ENCODE measurements at places on chromosomes 2 and 18. TPM values are rescaled to one million over a fixed set of nuclear protein-coding genes. Genes with fewer than 3 reads are reported as not detected.

DNA sequence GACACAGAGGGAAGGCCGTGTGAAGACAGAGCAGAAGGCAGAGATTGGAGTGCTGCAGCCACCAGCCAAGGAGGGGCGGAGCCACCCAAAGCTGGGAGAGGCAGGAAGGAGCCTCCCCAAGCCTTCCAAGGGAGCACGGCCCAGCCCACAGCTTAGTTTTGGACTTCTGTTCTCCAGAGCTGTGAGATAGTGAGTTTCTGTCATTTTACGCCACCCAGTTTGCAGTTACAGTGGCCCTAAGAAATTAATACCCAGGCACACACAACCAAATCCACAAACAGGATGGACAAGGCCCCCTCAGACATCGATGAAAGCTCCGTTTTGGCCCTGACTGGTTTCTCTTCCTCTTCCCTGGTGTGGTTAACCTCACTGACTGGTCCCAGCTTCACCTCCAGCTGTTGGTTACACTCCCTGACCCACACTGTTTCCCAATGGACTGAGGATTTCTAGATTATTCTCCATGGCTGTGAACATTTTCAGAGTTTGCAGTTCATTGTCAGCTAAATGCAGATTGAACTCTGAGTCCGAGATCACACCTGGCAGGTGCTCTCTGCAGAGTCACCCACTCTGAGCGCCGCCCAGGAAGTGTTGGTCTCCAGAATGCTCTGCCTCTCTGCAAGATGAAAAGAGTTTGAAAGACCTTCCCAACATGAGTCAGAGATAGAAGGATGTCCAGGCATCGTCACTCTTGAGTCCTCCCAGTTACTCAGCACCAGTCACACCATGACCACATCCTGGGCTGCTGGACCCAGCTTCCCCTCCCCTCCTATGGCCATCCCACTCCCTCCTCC, 100.2 kb downstream of the TWIST2 start:
- peak; percentile 71 for DNase-seq

SERPINB11 gene
- total RNA-seq: not detected

LIMS3 gene
- total RNA-seq: 14.2 TPM

GRCh38 chr2:60416221-60417008, 137.0 kb downstream of the BCL11A start:
- peak; percentile 10 for DNase-seq

DNA sequence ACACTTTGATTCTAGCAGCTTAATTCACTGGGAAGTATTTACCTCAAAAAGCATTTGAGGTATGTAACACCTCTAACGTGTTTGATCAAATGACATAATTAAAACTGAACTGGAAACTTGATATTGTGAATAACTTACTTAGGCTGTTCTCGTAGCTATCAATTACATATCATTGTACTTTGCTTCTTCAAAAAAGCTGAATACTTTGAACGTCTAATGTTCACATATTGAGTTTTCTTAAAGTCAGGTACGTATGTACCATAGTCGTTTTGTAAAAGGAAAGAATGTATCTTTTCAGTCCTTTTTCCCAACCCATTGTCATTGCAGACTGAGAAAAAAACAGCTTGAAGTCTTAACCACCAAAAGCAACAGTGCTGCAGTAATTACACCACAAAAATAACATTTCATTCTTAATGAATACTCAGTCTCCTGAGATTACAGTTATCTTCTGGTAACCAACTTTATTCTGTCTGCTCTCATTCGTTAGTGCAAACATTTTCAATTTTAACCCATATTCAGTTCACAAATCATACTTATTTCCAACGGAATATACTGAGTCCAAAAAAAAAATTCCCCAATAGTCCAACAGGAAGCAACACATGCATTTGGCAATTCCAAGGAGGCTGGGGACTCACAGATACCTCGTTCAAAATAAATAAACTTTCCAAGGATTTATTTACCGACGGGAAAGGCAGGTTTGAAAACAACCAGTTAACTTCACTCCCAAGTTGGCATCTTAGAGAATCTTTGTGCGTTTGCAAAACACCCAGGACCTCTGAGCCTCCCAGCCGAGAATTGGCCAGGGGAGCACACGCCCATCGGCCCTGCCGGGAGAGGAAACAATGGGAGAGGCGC, 1.1 kb downstream of the CHN1 start:
- DNase-seq: peak; percentile 11

DSC1 gene
- not detected for total RNA-seq

- no peak for DNase-seq
Observed at GRCh38 chr2:46310446-46310845, 13.2 kb downstream of the EPAS1 start.

IL1RL2 gene
- 0.32 TPM for total RNA-seq

DNA sequence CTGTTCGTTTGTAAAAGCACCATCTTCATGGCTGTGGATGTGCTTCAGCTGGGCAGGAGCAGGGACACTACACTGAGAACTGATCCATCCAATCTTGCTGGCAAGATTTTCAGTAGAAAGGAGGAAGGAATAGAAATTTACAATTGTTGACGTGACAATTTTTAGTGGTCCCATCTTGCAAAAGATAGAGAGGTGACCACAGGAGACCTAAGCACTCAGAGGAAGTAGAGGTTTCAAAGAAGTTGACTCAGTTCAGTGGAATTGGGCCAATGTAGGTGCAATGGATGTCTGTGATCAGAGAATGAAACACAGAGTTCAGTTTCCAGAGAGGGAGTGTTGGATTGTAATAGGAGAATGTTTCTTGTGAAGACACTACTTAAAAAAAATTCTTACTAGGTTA, 1.4 kb downstream of the UGT1A5 start:
- no peak for DNase-seq

GRCh38 chr2:217829420-217829819, 173.4 kb downstream of the TNS1 start:
- DNase-seq: no peak

STPG4 gene
- 0.64 TPM for total RNA-seq

DNA sequence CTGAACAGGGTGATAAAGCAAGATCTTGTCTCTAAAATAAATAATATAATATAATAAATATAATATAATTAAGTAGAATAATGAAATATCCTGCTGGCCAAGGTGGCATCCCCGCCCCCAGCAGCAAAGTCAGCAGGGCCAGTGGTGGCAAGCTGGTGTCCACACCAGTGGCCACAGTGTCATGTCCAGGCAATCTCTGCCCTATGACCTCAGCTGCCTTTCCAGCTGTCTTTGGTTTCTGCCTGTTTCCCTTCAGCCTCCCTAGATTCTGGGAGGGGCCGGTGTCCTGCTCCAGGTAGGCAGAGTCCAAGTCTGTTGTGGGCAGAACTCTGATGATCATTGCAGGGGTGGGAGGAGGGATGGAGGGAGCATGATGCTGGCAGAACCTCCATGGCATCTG, 16.2 kb upstream of the STEAP3 start:
- no peak for DNase-seq

CEBPZ gene
- total RNA-seq: 44.9 TPM

- DNase-seq: peak; percentile 96
Observed at GRCh38 chr2:117958186-117958585, 55.7 kb downstream of the CCDC93 start.

GRCh38 chr2:217928324-217929181, 74.2 kb downstream of the TNS1 start:
- no peak for DNase-seq

SELENOI gene
- total RNA-seq: 34.1 TPM

- peak; percentile 82 for DNase-seq
Observed at GRCh38 chr2:217902379-217903141, 100.2 kb downstream of the TNS1 start.

DNA sequence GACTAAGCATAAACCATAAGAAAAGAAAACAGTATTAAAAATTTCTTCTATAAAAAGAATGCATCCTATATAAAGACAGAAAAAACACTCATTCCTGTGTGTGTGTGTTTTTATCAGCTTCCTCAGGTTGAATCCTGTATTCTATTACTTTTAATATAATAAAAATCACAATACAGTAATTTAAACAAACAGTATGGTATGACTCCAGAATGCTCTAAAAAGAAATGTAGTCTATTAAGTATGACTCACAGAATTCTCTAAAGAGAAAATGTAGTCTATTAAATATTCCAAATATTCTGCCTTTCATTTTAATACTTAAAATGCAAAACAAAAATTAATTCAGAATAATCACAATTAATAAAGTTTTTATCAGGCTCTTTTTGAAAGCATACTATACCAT, 19.8 kb downstream of the CCDC88A start:
- no peak for DNase-seq

RIT2 gene
- total RNA-seq: not detected

GRCh38 chr2:142957144-142957543, 79.7 kb downstream of the KYNU start:
- DNase-seq: no peak

COL4A3 gene
- total RNA-seq: under 0.01 TPM

KRTCAP3 gene
- not detected for total RNA-seq

DNA sequence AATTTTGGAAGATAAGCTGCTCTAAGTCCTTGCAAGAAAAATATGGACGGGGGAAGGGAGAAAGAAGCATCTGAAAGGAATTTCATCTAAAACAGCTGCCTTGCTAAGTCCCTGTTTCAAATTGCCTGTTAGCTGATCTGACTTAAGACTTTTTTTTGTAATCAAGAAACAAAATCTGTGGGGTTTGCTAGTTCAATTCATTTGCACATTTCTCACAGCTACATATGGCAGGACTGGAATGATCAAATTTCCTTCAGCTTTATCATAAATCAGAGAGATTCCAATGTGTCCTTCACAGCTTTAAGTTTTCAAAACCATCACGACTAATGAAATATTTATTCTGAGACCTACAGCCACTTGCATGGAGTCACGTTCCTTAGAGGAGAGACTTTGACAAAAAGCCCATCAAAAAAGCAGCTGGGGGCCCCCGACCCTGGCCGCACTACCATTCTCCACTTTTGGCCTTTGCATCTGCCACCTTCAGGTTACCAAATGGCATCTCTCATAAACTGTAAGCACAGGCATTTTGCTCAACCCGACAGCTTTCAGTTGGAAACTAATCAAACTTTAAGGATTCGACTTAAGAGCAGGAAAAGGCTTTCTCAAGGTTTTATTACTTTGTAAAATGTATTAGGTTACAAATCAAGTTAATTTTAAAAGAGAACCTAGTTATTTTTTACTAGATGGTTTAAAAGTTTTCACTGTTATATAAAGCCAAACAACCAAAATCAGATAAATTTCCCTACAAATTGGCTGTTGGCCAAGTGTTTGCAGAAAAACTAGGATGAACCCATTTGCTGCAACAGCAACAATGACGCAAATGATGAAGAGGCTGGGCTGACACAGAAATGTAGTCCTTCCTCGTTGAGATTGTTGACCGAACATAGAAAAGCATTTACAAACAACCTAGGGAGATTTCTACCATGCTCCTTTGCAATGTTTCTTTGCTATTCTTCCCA, 100.4 kb upstream of the RND3 start:
- DNase-seq: peak; percentile 88

CXCR1 gene
- not detected for total RNA-seq

GRCh38 chr2:38122344-38122743, 46.4 kb upstream of the CYP1B1 start:
- DNase-seq: no peak

DNA sequence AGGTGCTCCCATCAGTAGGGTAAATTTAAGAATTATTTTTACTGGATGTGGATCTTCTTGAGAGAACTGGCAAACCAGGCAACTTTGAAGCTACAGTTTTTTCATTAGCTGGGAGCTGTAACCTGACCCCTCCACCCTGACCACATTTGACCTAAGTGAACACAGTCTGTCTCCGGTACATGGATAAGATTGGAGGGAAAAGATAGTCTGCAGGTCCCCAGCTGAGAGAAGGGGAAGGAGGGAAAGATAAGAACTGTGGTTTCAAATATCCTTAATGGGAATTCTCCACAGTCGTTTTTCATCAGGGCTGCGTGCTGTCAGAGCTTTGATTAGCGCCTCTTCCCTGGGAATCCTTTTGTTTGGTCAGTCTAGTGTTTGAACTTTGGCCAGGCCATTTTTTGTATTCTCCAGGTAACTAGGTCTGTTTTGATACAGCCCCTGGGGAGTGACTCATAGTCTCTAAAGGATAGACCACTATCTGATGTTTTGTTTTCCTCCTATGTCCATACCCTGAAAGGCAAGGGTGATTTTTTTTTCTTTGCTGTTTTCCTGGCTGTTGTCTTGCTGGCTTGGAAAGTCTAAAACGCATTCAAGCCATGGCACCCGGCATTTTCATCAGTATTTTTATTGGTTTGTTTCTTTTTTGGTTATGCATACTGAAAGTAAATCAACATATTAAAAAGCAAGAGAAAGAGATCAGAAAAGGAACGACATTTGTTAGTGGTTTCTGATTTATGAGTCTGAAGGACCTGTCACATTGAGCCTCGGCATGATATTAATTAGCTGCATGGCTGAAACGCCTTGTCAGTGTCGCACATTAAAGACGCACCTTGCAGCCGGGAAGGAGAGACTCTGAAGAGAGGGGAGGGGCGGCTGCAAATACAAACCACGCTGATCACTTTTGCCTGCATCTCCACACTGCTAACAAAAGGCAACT, 183.4 kb upstream of the FN1 start:
- DNase-seq: peak; percentile 95

GRCh38 chr2:157233506-157233905, 24.0 kb upstream of the GALNT5 start:
- DNase-seq: peak; percentile 22

GRCh38 chr2:190879474-190880377, 895 bp upstream of the GLS start:
- no peak for DNase-seq

GRCh38 chr2:14565666-14566065, 66.9 kb upstream of the LRATD1 start:
- no peak for DNase-seq

TRIM54 gene
- total RNA-seq: not detected

DNA sequence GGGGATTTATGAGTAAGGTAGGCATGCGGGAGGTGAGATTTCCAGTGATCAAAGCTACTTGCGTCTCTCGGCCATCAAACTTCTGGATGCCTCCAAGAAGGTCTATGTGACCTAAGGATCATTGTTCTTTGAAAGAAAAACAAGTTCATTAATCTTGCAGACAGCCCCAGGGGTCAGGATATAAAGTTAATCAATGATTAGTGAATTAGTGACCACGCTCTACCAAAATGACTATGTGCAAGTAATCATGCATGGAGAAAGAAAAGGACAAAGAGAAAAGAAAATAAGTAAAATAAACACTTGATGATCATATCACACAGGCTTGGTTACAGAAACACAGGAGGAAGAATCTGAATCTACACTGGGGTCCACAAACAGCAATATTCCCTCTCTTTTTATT, 42.5 kb upstream of the BCL11A start:
- DNase-seq: no peak

DNA sequence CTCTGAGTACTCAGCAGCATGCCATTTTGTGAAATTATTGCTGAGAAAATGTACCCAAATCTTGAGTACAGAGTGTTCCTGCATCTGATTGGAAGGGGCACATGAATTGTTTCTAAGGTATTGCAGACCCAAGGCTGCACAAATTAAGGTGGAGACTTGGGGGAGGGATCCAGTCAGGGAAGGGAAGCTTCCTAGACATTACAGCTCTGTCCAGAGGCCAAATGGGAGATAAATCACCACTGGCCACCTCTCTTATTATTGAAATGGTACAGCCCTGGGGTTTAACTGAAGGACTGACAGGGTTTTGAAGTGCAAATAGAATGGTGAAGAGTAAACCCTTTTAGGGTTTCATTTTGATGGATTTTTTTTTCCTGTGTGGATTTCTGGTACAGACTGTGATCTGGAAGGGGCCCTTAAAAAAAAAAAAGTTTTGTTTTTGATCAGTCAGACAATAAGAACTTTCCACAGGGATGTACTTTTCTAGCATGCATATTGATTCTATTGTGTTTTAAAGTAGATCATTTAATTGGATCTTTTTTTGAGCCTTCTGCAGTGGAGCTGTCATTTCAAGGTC, 119.4 kb downstream of the GREB1L start:
- DNase-seq: no peak
